ENCODE measurements at places on chromosomes 16 and 17. TPM values are rescaled to one million over a fixed set of nuclear protein-coding genes. Genes with fewer than 3 reads are reported as not detected.

- DNase-seq = no peak
Measured at GRCh38 chr16:48075398-48075797, 80.4 kb downstream of the ABCC12 start.

The CTRB2 gene
- not detected for total RNA-seq

The DHRS7C gene
- 0.24 TPM for total RNA-seq

- no peak for DNase-seq
Measured at GRCh38 chr16:78704416-78704815, 605.0 kb downstream of the WWOX start.
